NCI-H2081 (cell line): ENCODE measurements at places on chromosomes 2 and 18.

DNA sequence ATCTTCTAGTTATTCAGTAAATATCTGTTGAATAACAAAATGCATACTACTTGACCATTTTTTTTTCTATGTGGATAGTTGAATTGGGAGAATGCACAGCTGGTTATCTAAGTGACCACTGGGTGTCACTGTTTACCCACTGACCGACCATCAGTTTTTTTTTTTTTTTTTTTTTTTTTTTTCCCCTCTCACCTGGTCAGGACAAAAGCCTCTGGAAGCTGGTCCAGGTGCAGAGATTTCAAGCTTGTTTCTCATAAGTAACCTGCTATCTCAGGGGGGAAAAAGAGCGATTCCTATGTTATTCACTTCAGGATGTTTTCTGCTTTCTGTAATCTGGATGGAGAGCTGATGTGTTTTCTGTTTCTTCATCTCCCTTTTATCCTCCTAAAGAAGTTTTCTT, 256.0 kb downstream of the DCDC2C start:
- DNase-seq = peak; percentile 83

DNA sequence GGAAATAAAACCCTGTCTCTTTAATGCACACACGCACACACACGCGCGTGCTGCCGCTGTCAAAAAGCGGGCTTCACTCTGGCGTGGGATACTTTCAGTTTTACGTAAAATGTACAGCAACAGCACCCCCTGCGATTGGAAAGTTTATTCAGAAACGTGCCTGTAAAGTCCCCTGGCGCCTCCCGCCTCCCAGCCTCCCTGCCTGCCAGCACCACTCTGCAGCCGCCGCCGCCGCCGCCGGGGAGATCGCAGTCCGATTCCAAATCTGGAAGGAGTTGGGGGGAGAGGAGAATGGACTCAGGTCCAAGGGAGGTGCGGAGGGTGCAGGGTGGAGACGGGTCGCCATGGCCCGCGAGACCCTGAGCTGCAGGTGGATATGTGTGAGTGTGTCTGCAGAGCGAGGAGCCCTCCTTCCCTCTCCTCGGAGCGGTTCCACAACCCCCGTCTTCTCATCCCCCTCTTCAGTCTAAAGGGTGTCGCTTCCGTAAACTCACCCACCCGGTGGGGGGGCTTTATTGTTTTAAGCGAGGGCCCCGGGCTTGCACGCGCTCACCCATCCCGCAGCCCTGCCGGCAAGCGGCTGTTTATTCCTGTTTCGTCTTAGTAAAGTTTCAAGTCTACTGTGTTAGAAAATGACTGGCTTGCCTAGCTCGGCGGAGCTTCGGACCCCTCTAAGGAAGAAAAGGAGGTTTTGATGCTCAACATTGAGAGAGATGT, 1.8 kb upstream of the BCL11A start:
- DNase-seq = peak; percentile 56

- peak; percentile 94 for DNase-seq
Measured at GRCh38 chr2:149885468-149885867, 297.9 kb upstream of the MMADHC start.

GRCh38 chr2:205022841-205023240, 477.6 kb downstream of the PARD3B start:
- DNase-seq = no peak

GRCh38 chr2:317501-318424, 29.9 kb upstream of the ALKAL2 start:
- no peak for DNase-seq

DNA sequence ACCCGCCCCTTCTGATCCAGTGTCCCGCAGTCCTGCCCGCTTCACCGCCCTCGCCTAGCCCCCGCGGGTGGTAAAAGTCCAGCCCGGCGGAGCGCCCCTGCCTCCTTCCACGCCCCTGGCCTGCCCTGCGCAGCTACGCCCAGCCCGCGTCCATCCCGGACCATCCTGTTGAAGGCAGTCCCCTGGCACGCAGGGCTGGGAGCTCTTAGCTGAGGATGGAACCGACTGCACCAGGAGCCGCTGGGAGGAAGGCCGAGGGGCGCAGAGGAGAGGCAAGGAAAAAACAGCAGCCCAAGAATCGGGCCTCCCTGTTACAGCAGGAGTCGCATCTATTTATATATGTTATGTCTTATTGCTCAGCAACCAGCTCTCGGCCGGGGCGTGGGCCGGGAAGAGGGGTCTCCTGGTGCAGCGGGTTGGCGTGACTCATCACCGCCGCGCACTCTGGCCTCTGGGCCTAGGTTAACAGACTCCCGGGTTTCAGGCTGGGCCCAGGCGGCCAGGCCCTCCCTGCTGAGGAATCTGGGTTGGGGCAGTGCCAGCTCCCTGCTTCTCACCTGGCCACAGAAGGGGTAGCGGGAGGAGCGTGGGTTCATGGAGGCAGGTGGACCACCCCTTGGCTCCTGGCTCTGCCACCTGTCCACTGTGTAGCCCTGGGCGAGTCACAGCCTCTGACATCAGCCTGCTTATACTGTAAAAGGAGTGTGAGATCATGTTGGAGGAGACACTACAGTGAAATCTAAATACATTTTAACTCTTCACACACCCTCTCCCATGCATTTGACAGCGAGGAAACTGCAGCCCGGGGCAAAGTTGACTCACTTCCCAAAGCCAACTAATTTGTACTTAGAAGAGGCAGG, 13.4 kb upstream of the MAP3K2 start:
- no peak for DNase-seq

- DNase-seq = no peak
Measured at GRCh38 chr2:214560176-214560575, 149.3 kb downstream of the VWC2L start.

- no peak for DNase-seq
Measured at GRCh38 chr2:64040161-64040560, 20.9 kb upstream of the VPS54 start.

DNA sequence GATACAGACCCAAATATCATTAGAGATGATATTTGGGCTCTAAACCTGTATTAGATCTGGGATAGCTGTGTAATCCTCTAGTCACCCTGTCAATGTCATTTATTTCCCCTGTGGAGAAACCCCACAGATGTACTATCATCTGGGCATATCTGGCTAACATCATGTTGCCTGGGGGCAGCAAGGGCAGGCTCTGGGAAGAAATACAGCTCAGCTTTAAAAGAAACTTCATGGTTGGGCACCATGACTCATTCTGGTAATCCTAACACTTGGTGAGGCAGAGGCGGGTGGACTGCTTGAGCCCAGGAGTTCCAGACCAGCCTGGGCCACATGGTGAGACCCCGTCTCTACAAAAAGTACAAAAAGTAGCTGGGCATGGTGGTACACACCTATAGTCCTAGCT, 282.5 kb downstream of the SLC8A1 start:
- DNase-seq = no peak

DNA sequence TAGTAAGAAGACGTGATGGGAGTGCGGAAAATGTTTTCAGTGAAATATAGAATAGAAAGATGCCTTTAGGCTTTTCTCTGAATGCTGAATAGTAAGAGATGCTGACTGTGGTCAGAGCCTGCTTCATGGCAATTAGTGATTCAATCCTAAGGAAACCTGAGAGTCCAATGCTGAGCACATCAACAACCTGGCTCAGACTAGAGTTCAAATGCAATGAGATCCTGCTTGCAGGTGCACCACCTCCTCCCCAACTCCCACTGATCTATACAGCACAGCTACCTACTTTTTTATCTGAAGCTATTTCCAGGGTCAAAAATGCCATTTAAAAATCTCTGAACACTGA, 65.4 kb downstream of the AAK1 start:
- no peak for DNase-seq

GRCh38 chr2:239065962-239066361, 218.1 kb downstream of the TWIST2 start:
- DNase-seq = no peak

- no peak for DNase-seq
Measured at GRCh38 chr2:67532387-67532786, 135.3 kb downstream of the ETAA1 start.

GRCh38 chr2:229401171-229401865, 130.2 kb upstream of the PID1 start:
- no peak for DNase-seq

GRCh38 chr2:62492048-62492447, 13.9 kb downstream of the TMEM17 start:
- DNase-seq = no peak

- no peak for DNase-seq
Measured at GRCh38 chr2:233264667-233265066, 13.2 kb downstream of the ATG16L1 start.

DNA sequence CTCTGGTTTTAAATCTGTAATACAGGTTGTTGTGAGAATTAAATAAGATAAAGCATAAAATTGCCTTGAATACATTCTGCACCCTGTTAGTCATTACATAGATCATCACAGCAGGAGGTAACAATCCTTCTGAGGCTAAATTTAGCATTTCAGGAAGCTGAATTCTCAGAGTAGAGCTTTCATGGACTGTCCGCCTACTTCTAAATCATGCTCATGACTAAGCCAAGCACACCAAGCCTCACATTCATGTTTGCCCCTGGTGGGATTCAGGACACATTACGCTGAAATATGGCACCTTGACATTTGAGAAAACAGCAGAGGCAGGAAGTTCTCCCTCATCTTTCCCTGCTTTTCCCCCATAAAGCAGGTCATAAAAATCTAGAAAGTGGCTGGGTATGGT, 16.6 kb upstream of the PIK3C3 start:
- no peak for DNase-seq

GRCh38 chr2:217092710-217093379, 233.0 kb upstream of the TNP1 start:
- DNase-seq = no peak

- DNase-seq = no peak
Measured at GRCh38 chr2:8876628-8877027, 39.2 kb upstream of the KIDINS220 start.

DNA sequence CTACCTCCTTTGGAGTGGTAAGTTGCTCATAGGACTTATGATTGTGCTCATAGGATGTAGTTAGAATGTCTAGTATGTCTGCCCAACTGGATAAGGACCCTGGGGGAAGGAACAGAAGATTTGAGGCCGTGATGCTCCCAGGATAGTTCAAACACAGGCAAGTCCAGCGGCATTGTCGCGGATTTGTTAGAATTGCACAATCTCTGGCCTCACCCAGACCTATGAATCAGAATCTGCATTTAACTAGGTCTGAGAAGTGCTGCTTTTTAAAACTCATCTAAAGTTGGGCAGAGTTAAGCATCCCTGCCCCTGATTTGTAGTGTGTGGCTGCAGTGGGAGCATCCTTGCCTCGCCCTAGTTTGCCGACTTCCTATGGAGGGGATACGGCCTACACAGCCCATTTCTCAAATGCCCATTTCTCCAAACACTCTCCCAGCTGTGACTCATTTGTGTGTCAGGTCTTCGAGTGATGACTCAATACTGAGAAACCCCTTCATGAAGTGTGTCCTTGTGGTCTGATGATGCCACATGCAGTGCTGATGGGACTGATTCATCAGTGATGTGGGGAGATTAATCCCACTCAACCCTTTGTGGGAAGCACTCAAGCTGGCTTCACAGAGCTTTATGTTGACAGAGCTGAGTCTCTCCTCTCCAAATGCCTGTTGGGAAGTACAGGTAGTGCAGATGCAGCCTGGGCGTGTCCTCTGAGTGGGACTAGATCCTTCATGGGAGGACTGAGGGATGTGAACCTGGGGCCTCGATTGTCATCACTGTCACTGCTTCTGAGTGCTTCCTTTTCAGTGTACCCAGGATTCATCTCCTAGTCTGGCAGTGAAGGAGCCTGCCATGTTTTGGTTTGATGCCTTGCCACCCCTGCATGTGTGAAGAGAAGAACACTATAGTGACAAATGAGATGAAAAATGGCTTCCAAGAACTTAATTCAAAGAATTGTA, 18.7 kb downstream of the SMIM21 start:
- no peak for DNase-seq
